ENCODE measurements at places on chromosomes 1 and 21.

GRCh38 chr1:94044891-94045290, 76.1 kb downstream of the ABCA4 start:
- DNase-seq, result no peak

DNA sequence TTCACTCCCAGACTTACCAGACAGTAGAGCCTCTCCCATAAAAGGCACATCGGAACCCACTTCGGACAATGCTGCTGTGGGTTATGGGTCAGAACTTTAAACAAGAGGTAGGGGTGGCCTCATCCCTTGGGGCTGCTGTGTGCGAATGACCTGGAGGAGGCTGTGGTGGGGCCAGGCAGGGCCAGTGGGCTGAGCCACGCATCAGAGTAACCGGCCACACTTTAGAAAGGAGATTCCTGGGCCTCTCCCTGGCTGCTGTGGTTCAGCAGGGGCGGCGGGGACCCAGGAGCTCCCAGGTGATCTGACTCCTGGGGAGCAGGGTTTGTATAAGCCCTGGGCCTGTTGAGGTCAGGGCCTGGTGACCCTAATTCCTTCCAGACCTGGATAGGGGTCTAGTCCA, 110.2 kb upstream of the C1orf174 start:
- DNase-seq, result no peak

- DNase-seq, result no peak
Observed at GRCh38 chr1:94160811-94161210, 39.9 kb upstream of the ABCA4 start.

GRCh38 chr1:30809514-30810263, 52.1 kb upstream of the LAPTM5 start:
- DNase-seq, result no peak
